ENCODE measurements at places on chromosomes 2 and 18. TPM values are rescaled to one million over a fixed set of nuclear protein-coding genes. Genes with fewer than 3 reads are reported as not detected.

GRCh38 chr2:142650601-142651000, 226.9 kb upstream of the KYNU start:
- no peak for DNase-seq

- no peak for DNase-seq
Measured at GRCh38 chr2:42046819-42047487, 868 bp upstream of the PKDCC start.

DNA sequence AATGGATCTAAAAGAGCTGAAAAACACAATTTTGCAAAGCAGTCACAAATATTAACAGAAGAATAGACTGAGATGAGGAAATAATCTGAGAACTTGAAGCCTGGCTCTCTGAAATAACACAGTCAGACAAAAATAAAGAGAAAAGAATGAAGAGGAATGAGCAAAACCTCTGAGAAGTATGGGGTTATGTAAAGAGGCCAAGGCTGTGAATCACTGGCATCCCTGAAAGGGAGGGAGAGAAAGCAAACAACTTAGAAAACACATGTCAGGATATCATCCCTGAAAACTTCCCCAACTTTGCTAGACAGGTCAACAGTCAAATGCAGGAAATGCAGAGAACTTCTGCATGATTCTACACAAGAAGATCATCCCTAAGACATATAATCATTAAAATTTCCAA, 73.5 kb upstream of the LHCGR start:
- peak; percentile 44 for DNase-seq

- peak; percentile 75 for DNase-seq
Measured at GRCh38 chr2:19933351-19933981, 31.7 kb upstream of the TTC32 start.

- DNase-seq, result no peak
Measured at GRCh38 chr18:2360861-2361260, 210.4 kb downstream of the METTL4 start.

DNA sequence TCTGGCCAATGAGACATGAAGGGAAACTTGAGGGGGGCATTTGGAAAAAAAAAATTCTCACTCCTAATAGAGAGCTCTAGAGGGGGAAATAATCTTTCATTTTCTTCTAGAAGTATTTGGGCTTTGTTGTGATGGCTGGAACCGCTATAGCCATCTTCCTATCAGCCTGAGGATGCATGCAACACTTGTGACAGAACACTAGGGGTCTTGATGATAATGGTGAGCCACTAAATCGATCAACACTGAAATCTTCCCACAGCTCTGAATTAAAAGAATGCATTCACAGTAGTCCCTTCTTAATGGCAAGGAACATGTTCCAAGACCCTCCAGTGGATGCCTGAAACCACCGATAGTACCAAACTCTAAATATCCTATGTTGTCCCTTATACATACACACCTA, 325.3 kb downstream of the LNPK start:
- no peak for DNase-seq

GRCh38 chr18:79221136-79221535, 151.9 kb downstream of the ATP9B start:
- no peak for DNase-seq

GRCh38 chr2:239853706-239854327, 171.3 kb downstream of the NDUFA10 start:
- no peak for DNase-seq

GRCh38 chr2:68791914-68792313, 57.3 kb downstream of the ARHGAP25 start:
- no peak for DNase-seq

DNA sequence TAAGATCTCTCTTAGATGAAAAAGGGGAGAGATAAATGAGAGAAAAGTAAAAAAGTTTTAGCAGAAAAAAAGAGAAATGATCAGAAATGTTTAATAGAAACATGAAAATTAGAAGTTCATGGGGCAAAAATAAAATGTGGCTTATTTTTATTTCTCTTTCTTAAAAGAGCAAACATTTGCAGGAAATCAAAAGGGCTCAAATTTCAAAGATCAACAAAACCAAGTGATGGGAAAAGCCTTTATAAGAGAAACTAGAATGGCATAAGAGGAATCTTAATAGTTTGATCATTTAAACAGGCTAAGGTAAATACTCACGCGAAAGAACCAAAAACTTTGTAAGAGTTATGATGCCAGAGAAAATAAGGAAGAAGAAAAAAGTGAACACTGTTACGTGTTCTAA, 23.3 kb upstream of the DAW1 start:
- DNase-seq, result no peak

GRCh38 chr2:109256111-109256510, 127.1 kb downstream of the SH3RF3 start:
- no peak for DNase-seq

DNA sequence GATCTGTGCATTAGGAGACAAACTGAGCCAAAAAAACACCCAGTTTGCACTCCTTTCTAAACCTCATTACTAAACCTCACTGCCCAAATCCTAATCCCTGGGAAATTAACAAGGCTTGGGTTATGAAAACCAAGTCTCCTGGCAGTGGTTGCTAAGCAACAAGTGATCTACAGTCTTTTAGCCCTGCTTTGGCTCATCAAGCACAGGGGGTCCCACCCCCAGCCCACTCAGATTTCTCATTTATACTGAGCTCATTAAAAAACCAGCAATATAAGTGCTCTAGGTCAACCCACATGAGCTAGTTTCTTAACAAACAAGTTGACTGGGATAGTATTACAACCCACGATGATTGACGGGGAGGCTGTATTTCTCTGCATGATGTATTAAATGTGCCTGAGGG, 18.4 kb downstream of the DNER start:
- no peak for DNase-seq

DNA sequence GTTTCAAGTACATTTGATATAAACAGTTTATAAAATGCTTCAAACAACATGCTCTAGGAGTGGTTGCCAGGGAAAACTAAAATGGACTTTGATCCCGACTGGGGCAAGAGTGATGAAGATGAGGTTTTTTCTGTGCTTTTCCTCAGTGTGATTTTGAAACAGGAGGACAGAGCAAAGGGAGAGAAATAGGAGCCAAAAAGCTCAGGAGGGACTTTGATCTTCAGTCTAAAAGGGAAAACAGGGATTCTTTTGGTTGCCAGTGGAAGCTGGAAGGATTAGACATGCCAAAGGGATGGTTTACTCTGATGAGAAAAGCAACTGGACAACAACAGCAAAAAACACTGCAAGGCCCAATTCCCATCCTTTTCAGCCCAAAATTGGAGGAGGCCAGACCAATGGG, 95.5 kb downstream of the LTBP1 start:
- no peak for DNase-seq

- peak; percentile 92 for DNase-seq
Measured at GRCh38 chr2:207487650-207488311, 42.0 kb upstream of the CREB1 start.

CPLX4 gene
- total RNA-seq, result not detected

TUBA4B gene
- total RNA-seq, result not detected

AKAIN1 gene
- total RNA-seq, result not detected

ADRA2B gene
- total RNA-seq, result not detected

ALK gene
- total RNA-seq, result 0.37 TPM

LIPG gene
- total RNA-seq, result 66.5 TPM

SRD5A2 gene
- not detected for total RNA-seq
